Glutamatergic neuron (in vitro differentiated cells): ENCODE measurements at places on chromosomes 6 and 20.

DNA sequence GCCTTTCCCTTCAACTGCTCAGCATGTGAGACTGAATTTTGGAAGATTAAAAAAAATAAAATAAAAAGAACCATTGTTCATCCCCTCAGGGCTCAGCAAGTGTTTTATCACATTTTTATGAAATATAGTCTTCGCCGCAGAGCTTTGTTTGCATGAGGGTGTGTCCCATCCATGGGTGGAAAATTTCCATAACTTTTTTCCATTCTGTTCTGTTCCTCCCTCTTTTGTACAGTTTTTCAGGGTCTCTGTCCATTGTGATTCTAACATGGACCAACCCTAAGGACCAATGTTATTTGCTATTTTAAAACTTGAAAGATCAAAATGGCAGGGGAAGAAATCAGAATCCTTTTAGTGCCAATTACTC lies 213.3 kb upstream of the SGK1 start:
- no peak for DNase-seq

DNA sequence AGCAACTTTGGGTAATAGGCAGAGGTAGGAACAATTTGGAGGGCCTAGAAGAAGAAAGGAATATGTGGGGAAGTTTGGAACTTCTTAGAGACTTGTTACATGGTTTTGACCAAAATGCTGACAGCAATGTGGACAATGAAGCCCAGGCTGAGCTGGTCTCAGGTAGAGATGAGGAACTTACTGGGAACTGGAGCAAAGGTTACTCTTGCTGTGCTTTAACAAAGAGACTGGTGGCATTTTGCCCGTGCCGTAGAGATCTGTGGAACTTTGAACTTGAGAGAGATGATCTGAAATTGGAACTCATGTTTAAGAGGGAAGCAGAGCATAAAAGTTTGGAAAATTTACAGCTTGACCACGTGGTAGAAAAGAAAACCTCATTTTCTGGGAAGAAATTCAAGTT lies 28.3 kb upstream of the TMEM200A start:
- DNase-seq = no peak

- no peak for DNase-seq
Measured at GRCh38 chr6:17899491-17899890, 87.9 kb downstream of the KIF13A start.

DNA sequence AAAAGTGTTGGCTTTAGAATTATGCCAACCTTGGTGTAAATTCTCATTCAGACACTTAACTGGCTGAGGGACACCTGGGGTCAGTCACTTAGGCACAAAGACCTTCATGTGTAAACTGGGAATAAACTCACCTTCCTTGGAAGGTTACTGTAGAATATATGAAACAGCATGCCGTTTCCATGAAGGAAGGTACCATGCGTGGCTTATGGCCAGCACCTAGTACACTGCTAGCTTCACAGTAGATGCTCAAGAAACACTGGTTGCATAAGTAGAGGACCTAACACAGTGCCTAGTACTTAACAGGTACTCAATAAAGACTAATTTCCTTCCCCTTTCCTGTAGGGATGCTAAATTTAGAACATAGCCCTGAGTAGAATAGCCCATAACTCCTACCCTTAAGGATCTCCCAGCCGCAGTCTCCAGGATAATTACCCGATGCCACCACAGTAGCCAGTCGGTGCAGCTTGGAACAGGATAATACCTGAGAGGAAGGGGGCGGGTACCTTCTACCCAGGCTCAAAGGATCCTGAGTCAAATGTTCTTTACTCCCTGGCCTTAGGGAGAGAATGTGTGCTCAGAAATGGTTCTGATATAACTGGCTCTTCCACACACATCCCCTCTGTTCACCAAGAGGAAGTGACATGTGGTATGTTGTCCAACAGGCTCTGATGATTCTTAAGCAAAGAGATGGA lies 3.6 kb downstream of the BCL2L1 start:
- no peak for DNase-seq

- no peak for DNase-seq
Measured at GRCh38 chr20:39890697-39891096, 798.3 kb downstream of the MAFB start.

DNA sequence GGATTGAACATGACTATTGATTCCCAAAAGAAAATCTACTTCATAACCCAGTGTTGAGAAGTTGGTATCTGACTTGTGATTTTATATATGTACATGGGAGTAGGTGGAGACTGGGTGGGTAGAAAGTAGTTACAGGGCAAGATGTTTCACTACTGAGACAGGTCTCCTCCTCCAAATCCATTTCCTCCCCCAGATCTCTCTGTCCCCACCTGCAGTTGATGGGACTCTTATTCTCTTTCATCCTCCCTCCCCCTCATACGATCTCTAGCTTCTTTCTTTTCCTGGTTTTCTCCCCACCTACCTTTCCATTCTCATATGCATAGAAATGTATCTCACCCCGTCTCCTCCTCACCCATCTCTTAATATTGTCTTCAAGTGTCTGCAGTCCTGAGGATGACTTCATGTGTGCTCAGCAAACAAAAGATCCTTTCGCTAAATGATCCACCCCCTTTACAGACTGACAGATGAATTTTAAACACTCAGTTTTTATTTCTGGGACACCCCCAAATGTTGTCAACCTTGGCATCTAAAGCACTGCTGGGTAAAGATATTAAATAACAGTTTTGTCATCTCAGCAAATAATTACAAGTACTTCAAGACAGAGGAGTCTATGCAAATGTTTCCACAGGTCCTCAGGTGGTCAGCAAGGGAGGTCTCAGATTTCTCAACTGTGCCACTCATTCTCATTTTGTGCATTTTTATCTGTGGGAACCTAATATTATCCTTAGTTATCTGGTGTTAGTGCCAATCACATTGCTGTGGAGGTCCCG lies 18.7 kb upstream of the HECA start:
- DNase-seq = no peak

DNA sequence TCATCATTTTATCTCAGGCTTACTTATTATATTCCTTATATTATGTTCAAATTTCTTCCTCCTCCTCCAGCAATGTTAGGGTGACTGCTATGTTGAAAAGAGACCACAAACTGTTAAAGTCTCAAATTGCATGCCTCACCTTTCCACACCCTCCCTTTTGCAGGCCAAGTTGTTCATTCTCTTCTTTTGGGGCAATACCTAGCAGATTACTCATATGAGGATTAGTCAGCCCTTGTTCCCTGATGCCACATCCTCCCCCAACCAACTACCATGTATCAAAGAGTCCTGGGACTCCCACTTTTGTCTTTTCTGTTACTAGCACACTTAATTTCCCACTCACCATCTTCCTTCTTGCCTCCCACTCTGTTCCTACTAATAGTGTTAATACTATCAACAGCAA lies 434.7 kb downstream of the BCKDHB start:
- DNase-seq = no peak

DNA sequence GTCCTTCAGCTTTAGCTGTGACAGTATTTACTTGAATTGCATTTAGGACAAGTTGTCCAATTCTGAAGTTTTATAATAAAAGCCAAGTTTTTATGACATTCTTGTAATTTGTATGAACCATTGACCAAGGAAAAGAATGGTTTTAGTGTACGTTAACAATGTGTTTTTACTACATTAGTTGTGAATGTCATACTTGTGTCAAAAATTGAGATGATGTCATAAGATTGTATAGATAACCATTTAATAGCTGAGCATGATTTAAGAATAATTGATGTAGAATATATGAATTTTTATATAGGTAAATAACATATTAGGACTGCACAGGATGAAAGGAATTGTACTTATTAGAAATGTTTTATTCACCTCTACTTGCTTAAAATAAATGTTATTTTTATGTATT lies 102.9 kb downstream of the MACROD2 start:
- DNase-seq = no peak

GRCh38 chr6:27669295-27669623 lies 196.4 kb upstream of the ZNF184 start:
- DNase-seq = no peak

- DNase-seq = no peak
Measured at GRCh38 chr6:98044791-98045470, 761.9 kb upstream of the MMS22L start.

DNA sequence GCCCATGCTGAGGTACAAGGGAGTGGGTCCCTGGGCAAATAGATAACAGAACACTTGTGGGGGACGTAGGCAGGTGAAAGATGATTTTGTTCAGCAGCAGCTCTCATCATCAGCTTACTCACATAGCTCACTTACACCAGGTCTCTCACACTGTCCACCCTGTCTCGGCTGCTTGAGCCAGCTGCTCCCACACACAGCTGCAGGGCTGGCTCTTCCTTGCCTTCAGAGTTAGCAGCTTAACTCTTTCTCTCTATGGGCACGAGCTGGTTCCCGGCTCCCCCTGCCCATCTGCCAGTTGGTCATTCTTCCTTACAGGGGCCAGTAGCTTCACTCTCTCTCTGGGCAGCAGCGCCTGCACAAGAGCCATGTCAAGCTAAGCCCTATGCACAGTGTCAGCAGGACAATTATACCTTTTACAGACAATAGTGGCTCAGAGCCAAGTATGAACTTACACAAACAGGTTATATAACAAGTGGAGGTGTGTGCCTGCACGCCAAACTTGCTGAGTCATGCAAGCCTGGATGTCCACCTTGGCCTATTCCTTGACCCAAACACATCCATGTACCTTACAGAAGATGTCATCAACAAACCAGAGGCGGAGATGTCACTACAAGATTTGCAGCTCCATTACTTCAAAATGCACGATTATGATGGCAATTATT lies 18.7 kb downstream of the ZNF391 start:
- no peak for DNase-seq

GRCh38 chr6:10237298-10238038 lies 177.4 kb downstream of the TFAP2A start:
- DNase-seq = no peak

GRCh38 chr6:111680015-111680712 lies 74.5 kb upstream of the TRAF3IP2 start:
- no peak for DNase-seq

DNA sequence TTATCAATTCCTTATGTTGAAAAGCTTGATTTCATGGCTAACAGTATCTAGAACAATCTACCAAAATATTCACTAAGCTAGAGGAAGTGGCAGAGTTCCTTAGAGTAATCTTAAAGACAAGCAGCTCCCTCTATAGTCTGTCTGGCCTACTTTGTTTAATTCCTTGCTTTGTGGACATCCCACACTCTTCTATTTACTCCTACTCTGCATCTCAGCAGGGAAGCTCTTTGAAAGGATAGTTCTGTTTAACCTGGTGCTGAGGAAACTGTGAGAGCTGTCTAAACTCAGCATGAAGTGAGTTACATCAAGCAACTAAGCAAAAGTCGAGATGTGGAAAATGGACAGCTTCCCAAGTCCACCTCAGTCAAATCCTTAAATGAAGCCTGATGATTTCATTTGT lies 4.3 kb downstream of the REV3L start:
- no peak for DNase-seq

- DNase-seq = no peak
Measured at GRCh38 chr20:7985916-7986315, 33.6 kb downstream of the TMX4 start.

- DNase-seq = no peak
Measured at GRCh38 chr6:138752017-138752416, 21.6 kb upstream of the CCDC28A start.

GRCh38 chr6:35691027-35691824 lies 2.5 kb upstream of the FKBP5 start:
- no peak for DNase-seq

GRCh38 chr6:106162921-106163320 lies 76.8 kb downstream of the PRDM1 start:
- no peak for DNase-seq

DNA sequence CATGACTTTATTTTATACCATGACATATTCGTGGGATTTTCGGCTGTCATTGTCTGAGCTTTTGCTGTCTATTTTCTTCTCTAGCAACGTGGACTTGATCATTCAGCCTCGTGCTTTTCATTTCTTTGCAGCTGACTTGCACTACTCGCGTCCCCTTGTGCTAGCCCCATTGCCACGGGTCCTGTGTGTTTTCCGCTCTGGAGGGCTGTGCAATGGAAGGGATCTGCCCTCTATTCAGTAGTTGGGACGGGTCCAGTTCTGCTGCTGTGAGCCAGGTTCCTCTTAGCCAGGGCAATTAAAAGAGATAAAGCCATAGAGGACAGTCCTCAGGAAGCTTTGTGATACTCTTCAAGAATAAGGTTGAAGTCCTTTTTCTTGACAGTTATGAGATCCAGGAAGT lies 17.6 kb downstream of the NEDD9 start:
- DNase-seq = no peak

DNA sequence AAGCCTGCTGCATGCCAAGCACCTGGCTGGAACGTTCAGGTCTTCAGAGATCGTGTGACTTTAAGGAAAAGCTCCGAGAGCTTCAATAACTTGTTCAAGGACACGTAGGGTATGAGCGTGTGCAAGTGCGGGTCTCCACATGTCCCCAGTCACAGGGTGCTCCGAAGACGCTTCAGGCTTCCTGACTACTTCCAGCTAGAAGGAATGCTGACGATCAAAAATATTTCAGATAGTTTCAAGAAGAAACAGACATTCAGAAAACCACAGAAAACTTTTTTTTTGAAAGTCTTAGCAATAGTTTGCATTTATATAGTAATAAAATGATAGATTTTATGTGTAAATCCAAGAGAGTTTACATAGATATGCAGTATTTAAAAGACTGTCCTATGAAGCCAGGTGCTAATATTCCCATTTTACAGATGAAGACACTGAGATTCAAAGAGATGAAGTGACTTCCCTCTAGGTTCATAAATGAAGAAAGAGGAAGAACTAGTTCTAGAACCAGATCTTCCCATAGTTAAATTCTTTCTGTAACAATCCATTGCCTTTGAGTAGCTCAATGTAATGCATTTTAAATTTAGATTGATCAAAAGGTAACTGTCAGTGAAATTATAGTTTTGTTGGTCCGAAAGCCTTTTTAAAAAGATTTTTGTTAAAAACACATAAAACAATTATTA lies 247.6 kb downstream of the MYLK4 start:
- no peak for DNase-seq

- DNase-seq = no peak
Measured at GRCh38 chr6:163708466-163708865, 293.9 kb downstream of the QKI start.

- no peak for DNase-seq
Measured at GRCh38 chr6:11919771-11920440, 92.2 kb upstream of the HIVEP1 start.

DNA sequence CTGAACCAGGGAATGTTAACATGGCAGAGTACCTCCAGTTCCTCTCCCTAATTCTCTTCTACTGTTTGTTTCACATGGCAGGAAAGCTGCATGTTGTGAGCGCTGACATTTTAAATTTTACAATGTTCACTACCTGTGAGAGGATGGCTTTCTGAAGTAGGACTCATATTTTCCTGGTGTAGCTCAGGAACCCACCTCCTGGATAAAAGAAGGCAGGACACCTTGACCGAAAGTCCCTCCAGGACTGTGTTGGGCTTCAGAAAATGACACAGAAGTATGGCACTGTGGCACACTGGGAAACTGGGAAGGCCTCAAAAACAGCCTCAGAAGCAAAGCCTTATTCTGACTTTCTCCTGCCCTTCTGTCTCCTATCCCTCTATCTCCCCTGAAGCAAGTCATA lies 33.3 kb downstream of the PTPRK start:
- no peak for DNase-seq

DNA sequence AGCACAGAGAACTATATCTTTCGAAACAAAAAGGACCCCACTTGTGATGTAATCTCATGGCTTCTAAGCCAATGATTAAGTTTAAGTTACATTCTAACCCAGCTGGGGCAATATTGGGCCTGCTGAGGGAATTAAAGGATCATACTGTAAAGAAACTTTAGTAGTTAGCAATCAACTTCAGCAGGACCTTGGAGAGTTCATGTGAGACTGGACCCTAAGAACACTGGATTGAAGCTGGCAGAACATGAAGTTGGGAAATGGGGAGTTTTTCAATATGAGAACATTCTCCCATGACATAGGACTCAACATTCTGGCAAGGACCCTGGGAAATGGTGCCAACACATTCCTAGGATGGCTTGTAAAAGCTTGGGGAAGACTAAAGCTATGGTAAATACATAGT lies 516.2 kb downstream of the PKHD1 start:
- DNase-seq = no peak
